ENCODE measurements at places on chromosomes 12 and 14. TPM values are rescaled to one million over a fixed set of nuclear protein-coding genes. Genes with fewer than 3 reads are reported as not detected.

Gene NIN
- total RNA-seq, result 34.6 TPM

Gene ORAI1
- 5.6 TPM for total RNA-seq

Gene CLEC4D
- total RNA-seq, result 0.99 TPM

Gene RFX4
- total RNA-seq, result not detected

DNA sequence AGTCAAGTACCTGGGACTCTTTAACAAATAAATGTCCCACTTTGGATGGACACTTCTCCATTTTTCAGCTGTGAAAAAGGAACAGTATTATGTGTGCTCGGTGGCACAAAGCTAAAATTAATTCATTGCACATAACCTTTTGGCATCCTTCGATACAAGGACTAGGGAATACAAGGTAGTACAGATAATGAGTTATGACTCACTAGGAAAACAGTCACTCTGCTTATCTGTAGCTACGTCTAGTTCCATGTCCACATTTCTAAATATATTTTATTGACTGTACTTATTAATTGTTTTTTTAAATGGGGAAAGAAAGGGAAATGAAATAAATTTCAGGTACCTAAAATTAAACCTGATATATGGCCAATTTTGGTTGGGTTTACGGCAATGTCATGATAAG is 35.2 kb upstream of the RIC8B start:
- DNase-seq, result no peak

- peak; percentile 75 for DNase-seq
Measured at GRCh38 chr12:113271853-113272561, 50.7 kb downstream of the TPCN1 start.

DNA sequence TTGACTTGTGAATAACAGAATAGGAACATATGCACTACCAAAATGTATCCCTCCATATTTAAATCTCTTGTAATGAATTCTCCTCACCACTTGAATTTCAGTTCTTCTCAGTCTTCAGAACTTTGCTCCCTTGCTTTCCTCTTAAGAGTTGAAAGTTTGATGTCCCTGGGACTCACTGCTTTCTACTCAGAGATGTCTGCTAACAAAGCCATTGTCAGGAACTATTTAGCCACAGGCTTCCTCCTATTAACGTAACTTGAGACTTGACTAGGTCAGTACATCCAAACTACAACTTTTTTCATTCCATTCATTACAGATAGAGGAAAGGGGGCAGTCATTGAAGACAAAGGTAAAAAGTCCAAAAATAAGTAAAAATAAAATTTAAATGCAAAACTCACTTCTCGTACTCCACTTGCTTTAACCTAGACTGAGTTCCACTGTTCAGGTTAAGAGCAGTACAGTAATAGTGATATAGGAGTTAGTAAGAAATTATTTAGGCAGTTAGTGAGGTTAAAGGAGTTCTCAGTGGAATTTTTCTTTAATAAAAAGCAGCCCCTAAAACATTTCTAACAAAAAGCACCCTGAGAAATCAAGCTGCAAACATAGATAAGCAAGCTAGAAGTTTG is 364.2 kb downstream of the SOX5 start:
- DNase-seq, result no peak

DNA sequence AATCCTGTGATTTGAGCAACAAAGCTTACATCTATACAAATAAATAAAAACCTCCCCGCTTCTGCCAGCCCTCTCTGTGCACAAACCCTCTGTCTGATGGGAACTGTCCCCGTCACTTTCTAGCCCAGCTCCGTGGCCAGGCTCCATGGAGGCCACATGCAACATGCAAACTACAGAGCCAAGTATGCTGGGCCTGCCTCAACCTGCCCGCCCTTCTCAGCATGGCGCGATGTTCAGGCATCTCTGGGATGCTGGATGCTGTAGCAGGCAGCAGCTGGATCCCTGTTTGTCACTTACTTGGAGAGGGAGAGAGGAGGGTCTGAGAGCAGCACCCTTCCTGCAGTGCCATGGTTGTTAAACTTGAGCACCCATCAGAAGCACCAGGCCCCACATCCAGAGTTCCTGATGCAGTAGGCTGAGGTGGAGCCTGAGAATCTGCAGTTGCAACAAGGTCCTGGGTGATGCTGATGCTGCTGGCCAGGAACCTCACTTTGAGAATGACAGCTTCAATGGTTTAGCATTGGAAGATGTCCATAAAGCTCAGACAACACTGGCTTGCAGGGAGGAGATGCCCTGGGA is 32.4 kb downstream of the CLMN start:
- no peak for DNase-seq

DNA sequence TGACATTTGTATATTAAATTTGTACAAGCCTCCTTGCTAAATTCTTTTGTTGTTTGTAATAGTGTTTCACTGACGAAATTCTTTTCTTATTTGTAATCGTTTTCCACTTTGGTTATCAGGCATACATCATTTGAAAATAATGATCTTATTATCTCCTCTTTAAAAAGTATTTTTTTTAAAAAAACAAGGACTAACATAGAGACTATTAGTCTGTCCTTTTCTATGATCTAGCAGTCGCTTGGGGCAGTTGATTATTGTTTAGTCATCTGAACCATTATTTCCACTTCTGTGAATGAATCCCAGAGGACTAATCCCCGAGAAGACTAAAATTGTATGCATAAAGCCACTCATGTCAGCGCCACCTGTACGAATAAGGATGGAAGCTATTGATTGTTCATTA is 11.5 kb downstream of the ADGRD1 start:
- no peak for DNase-seq

GRCh38 chr12:43937947-43938346 is 102.1 kb downstream of the TMEM117 start:
- DNase-seq, result no peak

DNA sequence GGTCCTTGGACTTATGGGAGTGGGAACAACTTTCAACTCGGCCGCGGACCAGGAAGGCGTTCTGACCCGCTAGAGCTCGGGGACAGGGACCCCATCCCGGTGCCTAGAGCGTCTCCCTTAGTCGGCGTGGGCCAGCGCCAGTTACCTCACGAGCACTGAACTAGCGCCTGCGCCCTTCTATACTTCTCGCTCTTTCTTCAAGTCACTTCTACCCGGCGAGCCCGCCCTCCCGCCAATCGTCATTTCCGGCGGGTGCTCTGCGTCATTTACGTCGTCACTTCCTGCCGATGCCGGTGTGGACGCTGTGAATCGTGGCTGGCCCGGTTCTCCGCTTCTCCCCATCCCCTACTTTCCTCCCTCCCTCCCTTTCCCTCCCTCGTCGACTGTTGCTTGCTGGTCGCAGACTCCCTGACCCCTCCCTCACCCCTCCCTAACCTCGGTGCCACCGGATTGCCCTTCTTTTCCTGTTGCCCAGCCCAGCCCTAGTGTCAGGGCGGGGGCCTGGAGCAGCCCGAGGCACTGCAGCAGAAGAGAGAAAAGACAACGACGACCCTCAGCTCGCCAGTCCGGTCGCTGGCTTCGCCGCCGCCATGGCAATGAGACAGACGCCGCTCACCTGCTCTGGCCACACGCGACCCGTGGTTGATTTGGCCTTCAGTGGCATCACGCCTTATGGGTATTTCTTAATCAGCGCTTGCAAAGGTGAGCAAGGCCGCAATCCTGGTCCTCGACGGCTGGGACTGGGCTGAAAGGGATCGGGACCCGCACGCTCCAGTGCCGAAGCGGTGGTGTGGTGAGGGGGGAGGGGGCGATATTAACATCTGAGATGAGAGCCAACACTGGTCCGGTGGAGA is at the start of gene STRAP:
STRAP (plus strand) TSS at position 270 of the 854 bp plus-strand sequence; CDS start at position 591, 321 bp downstream.
- DNase-seq, result peak; percentile 97

DNA sequence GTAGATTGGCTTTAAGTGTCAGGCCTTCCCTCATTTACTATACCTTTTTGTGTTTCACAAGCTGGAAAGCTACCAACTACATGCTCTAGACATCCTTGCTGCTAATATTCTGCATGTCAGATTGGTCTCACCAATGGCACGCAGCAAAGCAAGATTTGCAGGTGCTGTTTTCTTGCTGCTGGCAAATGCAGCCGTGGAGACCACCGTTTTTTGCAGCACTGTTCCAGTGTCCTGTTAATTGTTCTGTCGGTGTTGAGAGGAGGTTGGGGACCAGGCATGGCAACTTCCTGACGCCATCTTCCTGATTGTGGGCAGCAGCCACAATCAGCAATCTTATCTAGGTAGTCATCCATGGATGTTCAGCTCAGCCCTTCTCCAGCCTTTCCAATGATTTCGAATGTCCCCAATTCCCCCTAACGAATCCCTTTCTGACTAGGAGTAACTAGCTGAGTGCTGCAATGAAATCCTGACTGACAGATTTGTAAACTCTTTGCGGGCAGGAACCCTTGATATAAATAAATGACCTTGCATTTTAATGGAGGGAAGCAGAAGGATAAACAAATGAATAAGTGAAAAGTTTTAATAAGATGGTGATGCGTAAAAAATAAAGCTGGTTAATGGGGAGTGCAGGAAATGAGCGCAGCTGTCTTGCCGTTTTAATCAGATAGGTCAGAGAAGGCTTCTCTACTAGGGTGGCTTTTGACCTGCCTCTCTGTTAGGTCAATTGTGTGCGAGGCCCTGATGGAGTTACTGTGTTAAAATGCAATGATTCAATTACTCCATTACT is 574 bp upstream of the CRADD start:
- DNase-seq, result peak; percentile 45
